ENCODE measurements at places on chromosomes 16 and 17.

DNA sequence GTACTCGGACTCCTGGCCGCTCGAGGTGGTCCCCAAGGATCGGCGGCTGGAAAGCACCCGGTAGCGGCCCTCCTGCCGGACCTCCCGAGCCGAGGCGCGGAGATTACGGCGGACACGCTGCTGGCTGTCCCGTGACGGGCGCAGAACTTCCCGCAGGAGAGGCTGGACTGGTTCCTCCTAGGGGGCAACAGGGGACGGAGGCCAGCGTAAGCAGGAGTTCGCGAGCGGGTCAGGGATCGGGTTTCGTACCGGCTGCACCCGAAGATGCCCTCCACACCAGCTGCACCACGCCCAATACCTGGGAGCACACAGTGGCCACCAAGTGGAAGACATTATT, 341 bp downstream of the SLC7A6OS start:
- DNase-seq, result no peak

DNA sequence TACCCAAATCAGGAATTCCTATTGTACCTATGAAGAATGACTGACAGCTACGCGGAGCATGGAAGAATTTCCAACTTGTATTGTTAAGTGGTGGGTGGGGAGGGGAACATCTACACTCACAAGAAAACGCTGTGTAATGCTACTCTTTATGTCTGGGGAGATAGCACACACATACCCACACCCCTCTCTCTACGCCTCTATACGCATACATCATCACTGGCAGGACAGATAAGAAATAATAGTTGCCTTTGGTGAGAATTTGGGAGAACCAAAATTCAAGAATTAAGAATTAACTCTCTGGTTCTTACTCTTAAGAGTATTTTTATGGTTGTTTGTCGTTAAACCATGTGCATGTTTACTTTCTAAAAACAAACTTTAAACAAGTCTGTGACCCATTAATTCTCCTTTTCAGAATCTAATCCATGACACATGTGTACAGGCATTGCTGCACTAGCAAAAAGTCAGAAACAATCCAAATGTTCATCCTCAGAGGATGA, 33.9 kb downstream of the CREBBP start:
- no peak for DNase-seq

DNA sequence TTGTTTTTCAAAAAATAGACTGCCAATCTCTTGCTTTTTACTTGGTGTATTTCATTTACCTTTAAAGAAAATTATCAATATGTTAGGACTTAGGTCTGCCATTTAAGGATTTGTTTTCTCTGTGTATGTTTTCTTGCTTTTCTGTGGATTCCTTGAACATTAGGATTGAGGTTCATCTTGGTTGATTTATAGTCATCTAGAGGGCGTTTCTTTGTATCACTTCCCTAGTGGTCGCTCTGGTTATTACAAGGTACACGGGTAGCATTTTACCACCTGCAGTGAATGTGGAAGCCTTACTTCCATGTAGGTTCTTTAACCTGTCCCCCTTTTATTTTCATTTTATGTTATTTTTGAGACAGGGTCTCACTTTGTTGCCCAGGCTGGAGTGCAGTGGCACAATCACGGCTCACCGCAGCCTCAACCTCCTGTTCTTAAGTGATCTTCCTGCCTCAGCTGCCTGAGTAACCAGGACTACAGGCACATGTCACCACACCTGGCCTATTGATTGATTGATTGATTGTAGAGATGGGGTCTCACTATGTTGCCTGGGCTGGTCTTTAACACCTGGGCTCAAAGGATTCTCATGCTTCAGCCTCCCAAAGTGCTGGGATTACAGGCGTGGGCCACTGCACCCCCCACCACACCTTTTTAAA, 35.2 kb upstream of the CBX4 start:
- peak; percentile 13 for DNase-seq

GRCh38 chr16:30459456-30459855, 13.1 kb upstream of the ITGAL start:
- DNase-seq, result no peak

GRCh38 chr17:74647871-74648672, 24.5 kb upstream of the CD300E start:
- DNase-seq, result no peak

GRCh38 chr16:138049-138417, 440 bp downstream of the NPRL3 start:
- peak; percentile 36 for DNase-seq

- DNase-seq, result no peak
Observed at GRCh38 chr17:50855708-50856330, 10.3 kb downstream of the TOB1 start.

DNA sequence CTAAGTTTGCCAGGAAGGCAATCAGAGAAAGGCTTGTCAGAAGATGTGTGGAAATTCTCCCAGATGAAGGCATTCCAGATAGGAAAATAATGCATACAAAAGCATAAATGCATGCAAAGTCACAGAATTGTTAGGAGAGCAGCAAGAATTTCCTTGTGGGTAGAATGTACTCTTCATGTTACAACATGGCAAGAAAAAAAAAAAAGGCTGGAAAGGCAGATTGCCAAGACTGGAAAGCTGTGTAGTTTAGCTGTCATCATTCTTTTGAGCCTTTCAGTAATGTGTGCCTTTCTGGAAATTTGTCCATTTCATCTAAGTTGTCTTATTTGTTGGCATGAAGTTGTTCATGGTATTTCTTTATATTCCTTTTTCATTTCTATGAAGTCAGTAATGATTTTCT, 71.0 kb upstream of the EFCAB3 start:
- no peak for DNase-seq

DNA sequence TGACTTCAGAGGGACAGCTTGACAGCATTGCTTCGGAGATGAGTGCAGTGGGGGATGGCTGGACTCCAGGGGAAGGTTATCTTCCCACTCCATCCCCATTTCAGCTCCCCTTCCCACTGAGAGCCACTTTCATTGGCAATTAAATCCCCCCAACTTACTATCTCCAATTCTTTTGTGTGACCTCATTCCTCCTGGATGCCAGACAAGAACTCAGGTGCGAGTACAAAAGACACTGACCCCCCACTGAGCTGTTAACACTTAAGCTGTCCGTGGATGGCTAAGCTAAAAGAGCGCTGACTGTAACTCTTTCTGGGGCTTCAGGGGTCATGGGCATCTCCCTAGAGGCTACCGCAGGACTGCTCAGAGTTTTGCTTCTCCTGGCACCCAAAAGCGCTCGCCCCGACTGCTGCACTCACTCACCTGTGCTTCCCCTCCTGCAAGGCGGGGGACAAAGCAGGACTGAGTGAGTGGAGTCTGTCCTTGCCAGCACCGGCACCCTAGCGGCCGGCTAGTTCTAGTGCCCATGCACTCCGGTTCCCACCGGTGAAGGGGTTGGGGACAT, 44.8 kb upstream of the FBXO47 start:
- no peak for DNase-seq

GRCh38 chr17:64117981-64118979, 11.7 kb downstream of the ERN1 start:
- no peak for DNase-seq

GRCh38 chr17:76955191-76955590, 87.0 kb downstream of the MGAT5B start:
- no peak for DNase-seq

DNA sequence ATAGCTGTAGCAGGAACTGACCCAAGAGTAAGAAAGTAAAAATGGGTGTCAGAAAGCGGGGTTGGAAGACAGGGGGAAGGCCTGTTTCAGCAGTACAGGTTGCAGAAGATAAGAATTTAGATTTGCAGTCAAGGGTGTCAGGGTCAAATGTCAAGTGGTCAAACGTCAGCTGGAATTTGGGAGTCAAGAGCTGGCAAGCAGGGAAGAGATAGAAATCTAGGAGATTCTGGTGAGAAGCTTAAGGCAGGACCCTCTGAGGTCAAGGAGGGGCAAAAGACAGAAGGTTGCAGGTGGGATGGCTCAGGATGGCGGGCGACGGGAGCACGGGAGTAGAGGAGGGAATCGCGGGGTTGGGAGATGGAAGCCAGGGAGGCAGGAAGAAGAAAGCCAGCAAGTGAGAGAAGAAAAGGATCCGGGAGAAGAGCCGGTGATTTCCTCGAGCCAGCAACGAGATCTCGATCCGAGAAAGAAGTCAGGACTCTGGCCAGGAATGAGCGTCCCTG, 335 bp downstream of the SLC25A35 start:
- no peak for DNase-seq

- peak; percentile 49 for DNase-seq
Observed at GRCh38 chr17:77373299-77374169, 232.8 kb downstream of the SEC14L1 start.

- DNase-seq, result no peak
Observed at GRCh38 chr17:60060474-60060873, 18.2 kb downstream of the HEATR6 start.

GRCh38 chr17:74452033-74452840, 14.2 kb upstream of the CD300A start:
- DNase-seq, result no peak

- no peak for DNase-seq
Observed at GRCh38 chr17:61467416-61468262, 15.4 kb downstream of the TBX4 start.

GRCh38 chr16:53085931-53086421, 31.2 kb downstream of the CHD9 start:
- DNase-seq, result no peak

GRCh38 chr16:54397190-54397835, 110.7 kb upstream of the IRX3 start:
- DNase-seq, result no peak

GRCh38 chr16:13463619-13464018, 456.3 kb upstream of the ERCC4 start:
- DNase-seq, result no peak

GRCh38 chr17:38799501-38800236, at the start of gene PIP4K2B:
Gene PIP4K2B, minus strand, starts transcription at chr17:38799556. Its CDS starts 132 bp downstream, at chr17:38799424.
- peak; percentile 75 for DNase-seq
